ENCODE measurements at places on chromosomes 11 and 22.

DNA sequence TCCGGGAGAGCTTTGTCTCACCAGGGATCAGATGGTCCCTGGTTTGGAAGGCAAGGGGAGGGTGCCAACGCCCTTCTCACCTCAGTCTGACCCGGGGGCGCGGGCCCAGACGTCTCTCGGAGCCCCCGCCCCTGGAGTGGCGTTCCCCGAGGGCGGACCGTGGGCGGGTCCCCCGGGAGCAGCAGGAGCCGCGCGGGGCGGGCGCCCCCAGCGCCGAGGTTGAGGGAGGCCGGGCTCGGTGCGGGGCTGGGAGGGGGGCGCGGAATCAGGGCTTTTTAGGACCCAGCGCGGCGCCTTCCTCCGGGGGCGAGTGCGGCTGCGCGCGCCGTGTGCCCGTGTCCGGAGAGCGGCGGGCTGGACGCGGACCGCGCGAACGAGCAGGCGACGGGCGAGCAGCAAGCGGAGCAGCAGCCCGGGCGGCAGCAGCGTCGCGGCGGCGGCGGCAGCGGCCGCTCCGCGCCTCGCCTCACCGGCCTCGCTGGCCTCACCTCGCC lies at the start of gene KCNC1:
KCNC1 (plus strand) TSS at position 364 of the 494 bp plus-strand sequence. CDS start 1,222 bp downstream, outside the sequence.
- H3K4me3 ChIP-seq: peak within 1 kb of the TSS; percentile 69
- H3K36me3 ChIP-seq: no peaks in the 10 kb centered on the region
- H3K4me1 ChIP-seq: peaks cover 11% of the 10 kb centered on the region

GRCh38 chr11:123452794-123453193 lies 22.7 kb downstream of the GRAMD1B start:
- no peak overlapping the region for H3K27ac ChIP-seq
- peaks cover 19% of the 10 kb centered on the region for H3K4me1 ChIP-seq
- no peak overlapping the region for H3K4me3 ChIP-seq
- H3K36me3 ChIP-seq: no peaks in the 10 kb centered on the region
- no peaks in the 10 kb centered on the region for H3K27me3 ChIP-seq
- DNase-seq: no peak

- 0 out of 2 replicates have a peak overlapping the region, but pooled peaks have one; percentile 27 for H3K27ac ChIP-seq
- H3K4me3 ChIP-seq: no peak overlapping the region
These were observed 30.7 kb upstream of the CLDN5 start for GRCh38 chr22:19554834-19555404.

DNA sequence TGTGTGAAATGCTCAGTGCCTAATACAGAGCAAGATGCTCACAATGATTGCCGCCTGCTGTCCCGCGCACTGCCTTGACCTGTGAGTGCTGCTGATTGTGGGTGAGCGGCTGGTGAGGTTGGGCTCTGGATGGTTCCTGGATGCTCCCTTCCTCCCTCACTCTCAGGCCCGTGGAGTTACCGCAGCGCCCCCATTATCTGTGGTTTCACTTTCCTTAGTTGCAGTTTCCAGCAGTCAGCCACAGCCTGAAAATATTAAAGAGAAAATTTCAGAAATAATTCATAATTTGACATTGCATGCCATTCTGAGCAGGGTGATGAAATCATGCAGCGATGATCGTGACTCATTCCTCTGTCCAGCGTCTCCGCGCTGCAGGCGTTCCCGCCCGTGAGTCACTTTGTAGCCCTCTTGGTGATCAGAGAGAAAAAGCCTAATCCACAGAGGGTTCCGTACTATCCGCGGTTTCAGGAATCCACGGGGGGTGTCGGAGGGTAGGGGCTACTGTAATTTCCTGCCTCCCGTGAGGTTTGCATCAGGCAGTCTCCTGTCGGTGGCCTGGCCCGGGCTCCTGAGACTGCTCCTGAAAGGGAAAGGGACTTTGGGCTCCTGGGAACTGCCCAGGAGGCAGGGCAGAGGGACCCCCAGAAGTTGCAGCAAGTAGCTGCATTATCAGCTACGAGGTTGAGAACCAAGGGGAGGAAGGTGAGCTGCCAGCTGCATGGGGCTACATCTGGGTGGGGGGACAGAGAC lies 10.6 kb downstream of the RPL3 start:
- peak overlapping the region; percentile 76 for H3K27ac ChIP-seq
- H3K27me3 ChIP-seq: no peaks in the 10 kb centered on the region
- peaks cover 29% of the 10 kb centered on the region for H3K36me3 ChIP-seq
- no peak overlapping the region for H3K4me3 ChIP-seq
- H3K4me1 ChIP-seq: peaks cover 33% of the 10 kb centered on the region

DNA sequence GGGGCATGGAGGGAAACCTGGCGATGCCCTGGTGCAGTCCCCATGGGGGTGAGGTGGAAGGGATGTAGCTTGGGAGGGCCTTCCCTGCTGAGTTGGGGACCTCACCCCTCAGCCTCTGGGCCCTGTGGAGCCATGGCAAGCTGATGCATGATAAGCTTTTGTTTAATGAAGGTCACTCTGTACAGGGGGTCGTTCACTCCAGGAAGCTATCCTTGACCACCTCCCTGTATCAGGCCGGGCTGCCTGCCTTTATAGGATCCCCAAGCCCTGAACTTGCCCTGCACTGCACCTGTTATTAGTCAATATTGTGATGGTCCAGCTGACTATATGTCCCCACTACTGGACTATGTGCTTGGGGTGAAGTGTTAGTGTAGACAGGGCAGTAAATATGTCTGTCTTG lies 49.7 kb upstream of the MYEOV start:
- DNase-seq: no peak
- H3K36me3 ChIP-seq: no peaks in the 10 kb centered on the region
- no peak overlapping the region for H3K4me3 ChIP-seq
- H3K4me1 ChIP-seq: peaks cover 13% of the 10 kb centered on the region
- no peak overlapping the region for H3K27ac ChIP-seq

DNA sequence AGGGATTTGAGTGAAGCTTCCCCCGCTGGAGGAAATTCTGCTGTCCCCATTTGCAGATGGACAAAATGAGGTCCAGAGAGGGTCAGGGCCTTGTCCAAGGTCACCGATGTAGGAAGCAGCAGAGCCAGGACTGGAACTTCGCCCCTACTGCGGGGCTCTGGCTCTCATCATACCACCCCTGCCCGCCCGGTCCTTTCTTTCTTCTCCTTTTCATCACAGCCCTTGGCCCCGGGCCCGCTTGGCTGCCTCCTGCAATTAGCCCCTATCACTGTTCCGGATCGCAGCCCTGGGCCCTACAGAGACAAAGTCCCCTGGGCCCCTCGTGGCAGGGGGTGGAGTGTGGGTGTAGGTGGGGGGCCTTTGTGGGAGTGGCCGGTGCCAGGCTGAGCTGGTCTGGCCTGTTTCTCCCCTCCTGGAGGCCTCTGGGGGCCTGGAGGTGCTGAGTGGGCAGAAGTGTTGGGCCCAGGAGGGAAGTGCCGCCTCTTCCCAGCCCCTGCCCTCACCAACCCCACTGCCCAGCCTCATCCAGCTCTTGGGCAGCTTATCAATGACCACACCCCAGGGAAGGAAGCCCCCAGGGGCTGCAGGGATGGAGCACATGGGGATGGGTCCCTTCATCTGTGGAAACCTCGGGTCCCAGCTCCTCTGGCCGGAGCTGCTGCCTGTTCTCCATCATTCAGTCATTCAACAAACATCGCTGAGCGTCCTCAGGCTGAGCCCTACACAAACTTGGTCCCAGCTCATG lies 3.4 kb downstream of the EMID1 start:
- no peak overlapping the region for H3K27ac ChIP-seq
- DNase-seq: no peak
- H3K36me3 ChIP-seq: no peaks in the 10 kb centered on the region
- H3K27me3 ChIP-seq: peaks cover 9% of the 10 kb centered on the region

- no peak overlapping the region for H3K27ac ChIP-seq
- DNase-seq: no peak
- no peaks in the 10 kb centered on the region for H3K27me3 ChIP-seq
- no peak overlapping the region for H3K4me3 ChIP-seq
These were observed 35.1 kb downstream of the TTC12 start for GRCh38 chr11:113349528-113349927.

- H3K36me3 ChIP-seq: no peaks in the 10 kb centered on the region
- no peaks in the 10 kb centered on the region for H3K27me3 ChIP-seq
- no peak for DNase-seq
- peaks cover 45% of the 10 kb centered on the region for H3K4me1 ChIP-seq
These were observed 20.7 kb upstream of the AQP11 start for GRCh38 chr11:77568916-77569675.

- DNase-seq: no peak
- H3K36me3 ChIP-seq: no peaks in the 10 kb centered on the region
- no peak overlapping the region for H3K4me3 ChIP-seq
These were observed 1497.0 kb upstream of the TENM4 start for GRCh38 chr11:80937842-80938241.

- DNase-seq: no peak
- H3K4me1 ChIP-seq: peaks cover 27% of the 10 kb centered on the region
- no peaks in the 10 kb centered on the region for H3K36me3 ChIP-seq
- no peak overlapping the region for H3K4me3 ChIP-seq
- H3K27me3 ChIP-seq: no peaks in the 10 kb centered on the region
These were observed 70.0 kb upstream of the B3GAT1 start for GRCh38 chr11:134481933-134482527.

GRCh38 chr11:102026217-102026616 lies 21.0 kb upstream of the CFAP300 start:
- no peaks in the 10 kb centered on the region for H3K36me3 ChIP-seq
- H3K4me1 ChIP-seq: no peaks in the 10 kb centered on the region
- no peak overlapping the region for H3K27ac ChIP-seq
- no peak for DNase-seq
- no peaks in the 10 kb centered on the region for H3K27me3 ChIP-seq

DNA sequence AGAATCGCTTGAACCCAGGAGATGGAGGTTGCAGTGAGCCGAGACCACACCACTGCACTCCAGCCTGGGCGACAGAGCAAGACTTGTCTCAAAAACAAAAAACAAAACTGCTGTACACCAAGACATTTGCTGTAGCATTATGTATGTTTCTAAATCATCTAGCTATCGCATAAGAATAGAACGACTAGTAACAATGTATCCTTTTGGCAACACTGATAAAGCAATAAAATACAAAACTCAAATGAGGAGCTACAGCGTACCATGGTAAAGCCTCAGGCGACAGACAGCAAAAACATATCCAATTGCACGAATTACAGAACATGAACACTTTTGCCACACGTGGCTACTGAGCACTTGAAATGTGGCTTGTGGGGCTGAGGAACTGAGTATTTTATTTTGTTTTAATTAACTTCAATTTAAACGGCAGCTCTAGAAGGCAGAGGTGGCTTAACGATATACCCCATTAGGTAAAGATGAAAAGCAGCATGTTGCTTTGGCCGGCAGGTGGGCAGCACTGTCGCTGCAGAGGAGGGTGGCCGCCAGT lies 2.3 kb downstream of the TUBGCP6 start:
- peaks cover 16% of the 10 kb centered on the region for H3K4me1 ChIP-seq
- H3K27me3 ChIP-seq: no peaks in the 10 kb centered on the region
- H3K27ac ChIP-seq: no peak overlapping the region
- no peak for DNase-seq
- 0 out of 2 replicates have a peak, but pooled peaks cover 2% of the 10 kb centered on the region for H3K36me3 ChIP-seq

- H3K27ac ChIP-seq: no peak overlapping the region
- no peak for DNase-seq
- no peaks in the 10 kb centered on the region for H3K36me3 ChIP-seq
- no peak overlapping the region for H3K4me3 ChIP-seq
- no peaks in the 10 kb centered on the region for H3K27me3 ChIP-seq
These were observed 17.6 kb downstream of the CALCA start for GRCh38 chr11:14954581-14954980.

DNA sequence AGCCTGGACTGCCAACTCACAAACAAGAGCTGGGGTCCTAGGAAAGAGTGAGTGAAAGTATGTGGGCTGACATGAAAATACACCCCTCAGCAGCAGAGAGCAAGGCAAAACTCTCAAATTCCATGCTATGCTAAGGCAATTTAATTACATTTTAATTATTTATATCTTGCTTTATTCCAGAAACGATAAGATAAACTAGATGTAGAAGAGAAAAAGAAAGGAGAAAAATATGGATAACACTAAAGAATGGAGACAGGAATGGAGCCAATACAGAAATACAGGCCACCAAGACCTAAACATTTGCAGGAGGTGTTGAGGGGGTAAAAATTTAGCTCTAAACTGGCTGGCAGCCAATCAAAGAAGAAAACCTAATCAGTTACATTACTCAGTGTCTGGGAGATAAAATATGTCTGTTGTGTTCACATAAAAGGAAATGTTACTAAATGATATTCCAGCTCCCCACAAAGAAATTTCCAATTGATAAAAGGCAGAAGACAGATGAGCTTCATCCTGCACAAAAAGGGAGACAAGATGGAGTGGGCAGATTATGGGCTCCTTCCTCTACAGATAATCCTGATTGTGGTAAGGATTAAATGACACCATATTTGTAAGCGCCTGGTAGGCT lies 223.5 kb upstream of the BLID start:
- H3K27ac ChIP-seq: no peak overlapping the region
- H3K36me3 ChIP-seq: no peaks in the 10 kb centered on the region
- H3K4me3 ChIP-seq: no peak overlapping the region

- DNase-seq: no peak
- H3K4me3 ChIP-seq: no peak overlapping the region
- H3K27ac ChIP-seq: no peak overlapping the region
- H3K4me1 ChIP-seq: no peaks in the 10 kb centered on the region
- H3K36me3 ChIP-seq: no peaks in the 10 kb centered on the region
These were observed 102.2 kb downstream of the BRD1 start for GRCh38 chr22:49725516-49725915.

DNA sequence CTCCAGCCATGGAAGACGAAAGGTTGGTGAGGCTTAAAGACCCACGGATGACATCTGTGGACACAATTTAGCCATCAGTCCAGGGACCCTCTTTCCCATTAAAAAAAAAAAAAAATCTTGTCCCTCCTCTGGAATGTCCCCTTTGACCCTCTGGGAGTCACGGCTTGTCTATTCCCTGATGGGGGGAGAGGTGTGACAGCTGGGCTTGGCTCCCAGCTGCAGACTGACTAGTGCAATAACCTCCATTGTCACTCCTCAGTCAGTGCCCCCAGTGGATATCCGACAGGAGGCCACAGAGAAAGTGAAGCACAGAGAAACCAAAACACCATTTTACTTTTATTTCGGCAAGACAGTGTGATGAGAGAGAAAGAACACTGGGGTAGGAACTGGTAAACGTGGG lies 2.7 kb upstream of the VSIG2 start:
- H3K4me3 ChIP-seq: no peak overlapping the region
- H3K27me3 ChIP-seq: peaks cover 100% of the 10 kb centered on the region

DNA sequence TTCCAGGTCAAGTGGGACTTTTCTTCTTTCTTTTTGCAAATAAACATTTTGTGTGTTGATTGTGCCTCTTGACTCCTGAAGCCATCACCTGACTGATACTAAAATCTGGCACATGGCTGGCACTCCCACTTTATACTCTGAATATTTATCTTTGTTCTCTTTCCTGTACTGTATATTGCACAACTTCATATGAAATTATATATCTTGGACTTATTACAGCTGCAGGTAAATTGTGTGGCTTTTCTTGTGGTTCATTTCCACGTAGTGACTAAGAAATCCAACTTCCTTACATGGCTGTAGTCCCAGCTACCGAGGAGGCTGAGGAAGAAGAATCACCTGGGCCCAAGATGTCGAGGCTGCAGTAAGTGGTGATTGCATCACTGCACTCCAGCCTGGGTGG lies 23.7 kb upstream of the OR5B12 start:
- H3K27ac ChIP-seq: no peak overlapping the region
- H3K27me3 ChIP-seq: no peaks in the 10 kb centered on the region
- no peaks in the 10 kb centered on the region for H3K4me1 ChIP-seq

- DNase-seq: no peak
- no peaks in the 10 kb centered on the region for H3K27me3 ChIP-seq
- H3K4me3 ChIP-seq: no peak overlapping the region
- H3K4me1 ChIP-seq: no peaks in the 10 kb centered on the region
- H3K36me3 ChIP-seq: peaks cover 18% of the 10 kb centered on the region
- H3K27ac ChIP-seq: no peak overlapping the region
These were observed 56.2 kb upstream of the GLYAT start for GRCh38 chr11:58787903-58788302.
